ENCODE measurements at places on chromosomes 1 and 21.
A peak's percentile ranks its signal among the peaks of the same experiment; 100 is the strongest.

DNA sequence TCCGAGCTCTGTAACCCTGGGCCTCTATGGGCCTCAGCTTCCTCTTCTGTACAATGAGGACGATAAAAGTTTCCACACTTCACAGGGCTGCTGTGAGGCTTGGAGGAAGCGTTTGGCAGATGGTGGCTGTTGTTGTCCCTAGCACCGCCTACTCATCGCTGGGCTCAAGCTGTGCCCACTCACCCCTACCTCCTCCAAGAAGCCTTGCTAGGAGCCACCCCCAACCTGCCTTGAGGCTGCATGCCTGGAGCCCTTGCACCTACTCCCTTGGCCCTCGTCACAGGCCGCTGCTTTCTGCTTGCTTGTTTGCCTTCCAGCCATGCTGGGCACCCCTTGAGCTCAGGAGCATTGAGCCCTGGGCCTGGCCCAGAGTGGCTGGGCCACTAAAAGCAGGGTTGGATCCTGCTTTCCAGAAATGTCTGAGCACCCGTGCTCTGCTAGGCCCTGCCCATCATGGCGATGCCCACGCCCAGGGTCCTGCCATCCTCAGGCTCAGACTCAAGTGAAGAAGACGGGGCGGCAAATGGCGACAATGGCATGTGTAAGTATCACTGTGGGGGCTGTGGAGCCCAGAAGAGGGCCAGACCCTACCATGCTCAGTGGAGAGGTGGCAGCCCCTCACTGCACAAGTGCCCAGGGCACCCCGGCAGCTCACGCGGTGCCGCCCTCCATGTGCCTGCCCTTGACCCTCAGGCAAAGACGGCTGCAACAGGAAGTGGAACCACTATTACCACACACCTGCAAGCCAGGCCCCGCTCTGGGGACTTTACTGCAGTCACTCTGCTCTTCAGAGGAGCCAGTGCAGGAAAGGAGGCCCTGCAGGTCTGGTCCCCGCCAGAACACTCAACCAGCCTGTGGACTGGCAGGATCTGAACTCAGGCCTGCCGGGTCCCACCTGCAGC, 9.5 kb downstream of the SH3BGRL3 start:
- peak; percentile 63 for DNase-seq

DNA sequence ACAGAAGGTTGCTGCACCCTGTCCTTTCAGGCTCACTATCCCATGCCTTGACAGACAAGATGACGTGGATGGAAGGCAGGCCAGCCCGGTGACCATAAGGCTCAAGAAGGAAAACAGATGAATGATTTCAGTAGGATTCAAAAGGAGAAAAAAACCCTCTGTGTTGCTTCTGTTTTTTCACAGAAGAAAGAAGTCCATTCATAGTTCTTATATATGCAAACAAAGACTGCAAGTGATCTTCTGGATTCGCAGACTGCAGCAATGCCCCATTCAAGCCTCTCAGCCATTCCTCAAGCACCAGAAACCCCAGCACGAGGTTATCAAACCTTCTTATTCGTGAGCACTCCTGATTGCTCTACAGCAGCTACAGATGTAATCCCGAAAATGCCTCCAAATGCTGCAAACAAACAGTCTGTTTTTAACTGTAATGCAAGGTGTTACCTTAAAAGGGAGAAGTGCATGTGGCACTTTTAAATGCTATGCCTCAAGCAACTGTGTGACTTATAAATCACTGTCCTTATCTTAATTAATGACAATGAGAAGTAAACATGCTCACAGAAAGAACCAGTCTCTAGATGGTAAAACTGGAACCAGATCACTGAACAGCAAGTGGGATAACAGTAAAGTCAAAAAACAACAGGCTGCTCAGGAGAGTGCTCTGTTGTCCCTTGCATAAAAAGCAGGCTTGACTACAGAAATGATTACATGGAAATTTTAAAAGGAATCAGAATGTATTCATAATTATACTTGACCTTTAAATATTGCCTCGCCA, 173.9 kb downstream of the HHIPL2 start:
- DNase-seq, result no peak

GRCh38 chr1:218494449-218494852, 149.3 kb downstream of the TGFB2 start:
- DNase-seq, result no peak

GRCh38 chr1:207805841-207806421, 54.1 kb downstream of the CD46 start:
- DNase-seq, result no peak

DNA sequence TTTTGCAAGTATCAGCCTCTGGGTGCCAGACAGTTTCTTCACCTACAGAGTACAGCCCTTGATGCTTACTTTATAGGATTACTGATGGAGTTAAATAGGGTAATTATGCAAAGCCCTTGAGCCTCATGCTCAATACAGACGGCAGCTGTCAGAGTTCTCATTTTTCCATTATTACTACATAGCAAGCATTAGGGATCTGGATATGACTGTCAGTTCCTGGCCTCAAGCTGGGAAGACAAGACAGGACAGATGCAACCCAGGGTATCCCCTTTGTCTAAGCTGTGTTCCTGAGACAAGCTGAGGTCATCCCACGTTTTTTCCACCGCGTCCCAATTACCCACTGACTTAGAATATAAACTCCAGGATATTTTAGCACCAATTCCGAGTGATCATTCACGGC, 94.4 kb downstream of the SLC35F3 start:
- no peak for DNase-seq

- DNase-seq, result no peak
These were observed 774.8 kb upstream of the ADAMTS5 start for GRCh38 chr21:27741736-27742135.

GRCh38 chr1:67020304-67020703, 33.6 kb downstream of the SLC35D1 start:
- no peak for DNase-seq

- no peak for DNase-seq
These were observed 291.9 kb downstream of the KCNH1 start for GRCh38 chr1:210841926-210842625.

DNA sequence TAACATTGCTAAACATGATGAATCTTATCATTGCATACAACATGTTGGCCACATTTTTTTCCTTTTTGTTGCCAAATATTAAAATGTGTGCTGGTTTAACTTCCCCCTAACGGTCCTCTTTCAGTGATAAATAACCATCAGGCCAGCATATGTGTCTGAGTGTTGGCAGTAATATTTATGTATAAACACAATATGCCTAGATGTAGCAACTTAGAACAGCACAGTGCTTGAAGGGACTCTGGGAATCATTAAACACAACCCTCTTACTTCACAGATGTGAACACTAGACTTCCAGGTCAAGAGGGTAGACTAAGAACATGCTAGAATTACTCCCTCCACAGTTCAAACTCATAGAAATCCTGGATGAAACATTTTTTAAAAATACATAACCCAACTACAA, 581.8 kb downstream of the PLPP3 start:
- DNase-seq, result no peak

- DNase-seq, result no peak
These were observed 2.8 kb upstream of the SPSB1 start for GRCh38 chr1:9289711-9290485.

- DNase-seq, result peak; percentile 38
These were observed 1103.3 kb upstream of the B3GALT2 start for GRCh38 chr1:194289569-194290266.

DNA sequence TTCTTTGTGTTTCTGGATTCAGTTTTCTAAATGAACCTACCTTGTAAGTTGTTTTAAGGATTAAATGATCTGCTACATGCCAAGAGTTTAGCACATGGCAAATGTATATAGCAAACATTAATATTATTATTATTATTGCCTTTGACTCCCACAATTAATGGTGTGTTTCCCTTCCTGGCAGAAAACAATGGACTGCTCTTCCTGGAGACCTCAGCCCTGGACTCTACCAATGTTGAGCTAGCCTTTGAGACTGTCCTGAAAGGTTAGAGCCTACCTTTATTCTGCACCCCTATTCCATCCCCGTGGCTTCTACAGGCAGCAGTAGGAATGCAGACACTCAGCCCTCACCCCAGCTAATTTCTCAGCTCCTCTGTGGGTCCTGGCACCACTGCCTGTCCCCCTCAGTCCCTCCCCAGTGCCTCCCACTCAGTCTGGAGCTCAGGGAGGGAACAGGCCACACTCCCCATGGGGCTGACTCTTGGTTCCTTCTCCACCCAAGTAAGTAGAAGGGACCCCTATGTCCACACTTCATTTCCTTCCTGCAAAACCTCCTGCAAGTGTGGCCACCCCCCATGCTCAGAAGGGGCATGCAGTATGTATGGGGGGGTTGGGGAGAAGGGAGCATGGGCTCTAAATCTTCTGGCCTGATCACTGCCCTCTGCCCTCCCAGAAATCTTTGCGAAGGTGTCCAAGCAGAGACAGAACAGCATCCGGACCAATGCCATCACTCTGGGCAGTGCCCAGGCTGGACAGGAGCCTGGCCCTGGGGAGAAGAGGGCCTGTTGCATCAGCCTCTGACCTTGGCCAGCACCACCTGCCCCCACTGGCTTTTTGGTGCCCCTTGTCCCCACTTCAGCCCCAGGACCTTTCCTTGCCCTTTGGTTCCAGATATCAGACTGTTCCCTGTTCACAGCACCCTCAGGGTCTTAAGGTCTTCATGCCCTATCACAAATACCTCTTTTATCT, 8.8 kb downstream of the RAB25 start:
- DNase-seq, result no peak

DNA sequence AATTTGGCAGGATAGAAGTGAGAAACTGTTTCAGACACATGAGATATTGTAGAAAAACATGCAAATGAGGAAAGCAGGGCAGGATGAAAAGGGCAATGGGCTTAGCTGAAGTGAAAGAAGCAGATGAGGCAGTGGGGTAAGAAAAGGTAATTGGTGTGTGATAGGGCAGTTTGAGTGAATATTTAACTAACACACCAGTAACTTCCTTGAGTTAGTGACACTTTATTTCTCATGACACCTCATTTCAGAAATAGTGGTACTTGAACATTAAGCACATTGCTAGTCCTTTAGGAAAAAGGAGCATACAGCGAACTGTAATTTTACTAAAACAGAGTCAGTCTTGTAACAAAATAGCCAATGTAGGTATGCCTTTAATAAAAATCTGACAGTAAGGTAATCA, 415.0 kb downstream of the DPYD start:
- no peak for DNase-seq

DNA sequence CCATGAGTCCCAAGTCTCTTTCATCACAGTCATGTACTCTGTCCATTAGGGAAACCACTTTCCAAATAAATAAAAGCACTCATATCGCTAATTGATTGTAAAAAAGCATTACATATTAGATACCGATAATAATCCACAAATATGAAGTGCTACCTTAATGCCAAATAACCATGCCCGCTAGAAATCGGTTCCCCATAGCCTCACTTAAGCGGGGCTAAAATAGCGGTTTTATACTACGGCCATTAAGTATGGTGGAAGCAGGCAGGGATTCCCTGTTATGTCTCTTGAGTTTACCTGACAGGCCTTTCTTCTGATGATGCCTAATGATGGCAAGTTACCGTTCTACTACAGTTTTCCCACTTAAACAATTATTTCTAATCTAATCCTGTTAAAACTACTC, 3.9 kb downstream of the ELK4 start:
- DNase-seq, result no peak

- DNase-seq, result no peak
These were observed 37.7 kb downstream of the DHRS3 start for GRCh38 chr1:12580054-12580887.

DNA sequence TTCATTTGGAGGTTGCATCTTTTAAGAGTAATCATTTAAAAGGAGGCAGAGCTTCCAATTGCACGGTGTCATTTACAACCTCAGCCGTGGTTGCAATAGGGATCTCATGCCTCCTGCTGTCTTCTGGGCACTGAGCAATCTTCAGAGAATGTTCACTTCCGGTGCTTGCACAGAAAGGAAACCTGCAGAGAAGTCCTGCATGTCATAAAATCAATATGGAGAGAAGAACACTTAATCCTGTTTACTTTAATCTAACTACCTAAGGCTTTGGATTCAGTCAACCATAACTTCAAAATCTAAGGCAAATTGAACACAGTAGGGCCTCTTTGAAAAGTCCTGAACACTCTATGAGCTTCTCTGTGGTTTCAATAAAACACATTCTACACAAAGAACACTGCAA, 11.3 kb upstream of the MAP10 start:
- DNase-seq, result no peak

DNA sequence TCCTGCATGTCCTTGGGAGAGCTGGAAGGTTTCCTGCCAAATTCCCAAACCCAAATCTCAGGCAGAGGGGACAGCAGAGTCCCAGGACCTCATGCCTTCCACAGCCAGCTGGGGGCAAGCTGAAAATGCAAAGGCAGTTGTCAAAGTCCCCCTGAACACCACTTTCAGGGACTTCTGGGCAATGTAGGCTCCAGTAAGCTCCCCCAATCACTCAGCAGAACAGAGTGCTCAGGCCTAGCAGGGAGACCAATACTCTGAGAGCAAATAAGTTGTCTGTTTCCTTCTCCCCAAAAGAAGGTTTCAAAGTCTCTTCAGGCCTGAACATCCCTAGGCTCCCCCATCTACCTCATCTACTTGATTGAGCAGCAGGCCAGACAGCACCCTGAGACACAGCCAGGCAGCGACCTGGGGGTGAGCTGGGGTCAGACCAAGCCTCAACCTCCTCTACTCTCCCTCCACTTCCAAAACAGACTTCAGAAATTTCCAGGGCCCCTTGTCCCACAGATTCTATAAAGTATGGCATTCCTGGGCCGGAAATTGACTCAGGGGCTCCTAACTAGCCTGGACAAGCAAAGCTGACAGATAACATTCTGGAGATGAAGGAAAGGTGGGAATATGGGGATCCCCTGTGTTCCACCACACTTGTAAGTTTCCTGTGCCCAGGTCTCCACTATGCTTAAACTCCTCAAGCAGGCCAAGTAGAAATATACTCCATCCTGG, 1.9 kb downstream of the SLC9A1 start:
- DNase-seq, result no peak

GRCh38 chr1:211548321-211549091, 30.5 kb downstream of the SLC30A1 start:
- peak; percentile 37 for DNase-seq

GRCh38 chr21:37868446-37869295, 47.6 kb downstream of the KCNJ6 start:
- DNase-seq, result no peak

GRCh38 chr1:24707687-24708086, 37.6 kb upstream of the CLIC4 start:
- DNase-seq, result no peak

DNA sequence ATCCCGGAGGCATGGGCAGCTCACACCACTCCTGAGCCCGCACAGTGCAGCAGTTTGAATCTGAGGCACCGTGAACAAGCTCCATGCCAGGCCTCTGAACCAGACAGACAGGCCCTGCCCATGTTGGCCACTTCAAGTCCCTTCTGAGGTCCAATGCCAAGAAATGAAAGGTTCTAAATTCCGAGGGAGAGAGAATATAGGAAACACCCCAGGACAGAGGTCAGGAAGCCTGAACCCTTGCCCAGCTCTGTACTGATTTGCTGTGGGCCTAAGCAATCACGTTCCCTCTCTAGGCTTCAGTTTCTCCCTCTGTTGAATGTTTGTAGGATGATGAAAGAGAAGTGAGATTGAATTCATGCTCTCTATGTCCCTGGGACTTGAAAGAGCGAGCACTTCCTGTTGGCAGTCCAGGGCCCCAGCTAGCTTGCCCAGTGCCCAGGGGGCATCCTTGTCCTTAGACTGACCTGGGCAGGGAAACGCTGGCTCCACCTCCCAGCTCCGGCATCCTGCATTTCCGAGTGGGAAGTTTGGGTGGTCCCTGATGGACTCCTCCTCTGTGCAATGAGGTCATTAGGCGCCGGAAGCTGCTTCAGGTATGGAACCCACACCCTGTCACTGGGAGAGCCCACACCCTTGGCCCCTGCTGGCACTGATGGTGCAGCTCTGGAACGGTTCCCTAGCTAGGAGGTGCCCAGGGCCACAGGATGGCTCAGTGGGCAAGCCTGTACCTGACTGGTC, 242.4 kb upstream of the TMEM51 start:
- no peak for DNase-seq

GRCh38 chr1:210303391-210303790, 25.3 kb upstream of the HHAT start:
- no peak for DNase-seq

Data from activated T-cell treated with anti-CD3 and anti-CD28 coated beads, Interleukin-2, amount 50 U/mL, for 24 hours (primary cell).